Ovary (tissue), 10 donors: ENCODE measurements at places on chromosomes 6 and 20.
A peak's percentile ranks its signal among the peaks of the same experiment; 100 is the strongest.

GRCh38 chr6:14547284-14547998, 429.9 kb downstream of the CD83 start:
- no peak for DNase-seq

GRCh38 chr6:128882560-128882959, 378 bp upstream of the LAMA2 start:
- DNase-seq: peak; percentile 34

- no peak for DNase-seq
Observed at GRCh38 chr6:11065436-11066202, 21.5 kb upstream of the ELOVL2 start.

DNA sequence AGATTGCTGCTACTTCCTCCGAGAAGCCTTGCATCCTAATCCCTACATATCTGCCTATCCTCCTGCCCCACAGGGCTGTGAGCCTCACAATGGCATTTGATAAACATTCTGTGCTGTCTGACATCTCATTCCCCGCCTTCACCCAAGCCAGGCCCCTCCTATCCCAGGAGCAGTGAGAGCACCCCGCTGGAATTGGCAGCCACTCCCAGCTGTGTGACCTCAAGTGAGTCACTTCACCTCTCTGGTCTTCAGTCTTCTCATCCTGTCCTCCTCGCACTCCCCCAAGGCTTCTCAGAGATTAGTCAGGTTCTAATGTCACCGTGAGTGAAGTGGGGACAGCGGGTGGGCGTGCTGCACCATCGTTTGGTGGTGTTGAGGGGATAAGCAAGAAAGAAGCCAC, 81.7 kb downstream of the CDH22 start:
- no peak for DNase-seq

GRCh38 chr20:3461911-3462677, 8.7 kb upstream of the ATRN start:
- no peak for DNase-seq

- DNase-seq: peak; percentile 57
Observed at GRCh38 chr20:3727401-3728021, 5.0 kb upstream of the HSPA12B start.

GRCh38 chr6:111750753-111751673, 122.2 kb downstream of the FYN start:
- no peak for DNase-seq

DNA sequence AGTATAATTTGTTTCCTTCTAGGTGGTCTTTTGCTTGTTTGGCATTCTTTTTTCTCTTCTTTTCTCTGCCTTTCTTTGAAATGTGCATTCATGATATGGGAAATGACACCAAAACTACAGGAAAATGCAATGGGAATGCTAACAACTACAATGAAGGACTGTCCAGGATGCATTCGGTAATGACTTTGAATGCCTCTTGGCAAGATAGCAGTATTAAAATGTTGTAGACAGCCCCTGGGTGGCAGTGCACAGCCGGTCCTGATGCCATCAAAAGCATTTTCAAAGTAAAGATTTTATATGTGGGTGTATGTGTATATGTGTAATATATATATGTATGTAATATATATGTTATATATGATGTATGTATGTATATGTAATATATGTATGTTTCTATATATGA, 218.8 kb upstream of the MMS22L start:
- no peak for DNase-seq

GRCh38 chr20:10763112-10763511, 89.3 kb upstream of the JAG1 start:
- no peak for DNase-seq

GRCh38 chr6:43858161-43859153, 88.4 kb downstream of the VEGFA start:
- no peak for DNase-seq

GRCh38 chr6:27940766-27941165, 16.3 kb upstream of the OR2B6 start:
- DNase-seq: no peak

DNA sequence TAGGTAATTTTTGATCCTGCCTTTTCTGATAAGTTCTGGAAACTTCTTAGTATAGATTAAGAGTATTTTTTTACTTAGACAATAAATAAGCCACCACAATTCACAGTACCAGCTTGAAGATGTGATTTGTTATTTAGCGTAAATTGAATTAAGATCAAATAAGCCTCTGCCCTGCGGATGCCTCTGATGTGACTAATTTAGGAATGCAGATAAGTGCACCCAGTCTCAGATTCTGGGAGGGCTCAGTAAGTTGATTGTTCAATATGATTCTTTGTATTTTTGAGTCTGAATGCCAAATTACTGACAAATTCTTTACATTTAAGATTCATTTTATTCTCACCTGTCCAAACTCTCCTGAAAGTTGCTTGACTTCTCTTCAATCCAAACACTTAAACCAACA, 147.5 kb downstream of the THBS2 start:
- no peak for DNase-seq

DNA sequence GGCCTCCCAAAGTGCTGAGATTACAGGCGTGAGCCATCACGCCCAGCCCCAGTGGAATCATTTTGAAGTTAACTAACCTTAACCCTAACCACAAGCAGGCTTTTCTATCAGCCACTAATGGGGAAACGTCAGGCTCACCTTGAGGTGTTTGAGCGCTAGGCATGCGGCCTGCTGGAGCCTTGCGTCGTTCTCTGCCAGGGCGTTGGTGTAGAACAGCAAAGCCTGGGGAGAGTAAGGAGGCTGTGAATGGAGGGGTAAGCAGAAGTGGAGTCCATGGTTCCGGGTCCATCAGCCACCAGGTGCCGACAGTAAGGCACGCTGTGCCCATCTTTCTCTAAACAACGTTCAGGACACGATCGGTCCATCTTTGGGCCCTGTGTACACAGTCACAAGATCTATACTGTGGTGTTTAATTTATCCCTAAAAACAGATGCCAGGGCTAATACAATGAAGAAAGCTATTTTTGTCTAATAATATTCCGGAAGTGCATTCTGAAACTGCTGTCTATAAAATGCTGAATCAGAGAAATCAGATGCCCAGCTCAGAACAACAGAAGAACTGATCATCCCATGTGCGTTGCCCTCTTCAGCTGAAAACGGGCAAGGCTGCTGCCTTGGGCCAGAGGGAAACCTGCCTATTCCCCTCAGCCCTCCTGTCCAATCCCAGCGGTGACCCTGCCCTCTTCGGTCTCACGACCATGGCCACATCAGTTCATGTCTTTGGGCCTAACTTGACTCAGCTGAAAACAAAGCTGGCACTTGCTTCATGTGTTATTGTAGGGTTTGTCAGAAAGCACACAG, 79.6 kb downstream of the PTPN1 start:
- no peak for DNase-seq

- no peak for DNase-seq
Observed at GRCh38 chr6:55888917-55889316, 13.5 kb upstream of the BMP5 start.

DNA sequence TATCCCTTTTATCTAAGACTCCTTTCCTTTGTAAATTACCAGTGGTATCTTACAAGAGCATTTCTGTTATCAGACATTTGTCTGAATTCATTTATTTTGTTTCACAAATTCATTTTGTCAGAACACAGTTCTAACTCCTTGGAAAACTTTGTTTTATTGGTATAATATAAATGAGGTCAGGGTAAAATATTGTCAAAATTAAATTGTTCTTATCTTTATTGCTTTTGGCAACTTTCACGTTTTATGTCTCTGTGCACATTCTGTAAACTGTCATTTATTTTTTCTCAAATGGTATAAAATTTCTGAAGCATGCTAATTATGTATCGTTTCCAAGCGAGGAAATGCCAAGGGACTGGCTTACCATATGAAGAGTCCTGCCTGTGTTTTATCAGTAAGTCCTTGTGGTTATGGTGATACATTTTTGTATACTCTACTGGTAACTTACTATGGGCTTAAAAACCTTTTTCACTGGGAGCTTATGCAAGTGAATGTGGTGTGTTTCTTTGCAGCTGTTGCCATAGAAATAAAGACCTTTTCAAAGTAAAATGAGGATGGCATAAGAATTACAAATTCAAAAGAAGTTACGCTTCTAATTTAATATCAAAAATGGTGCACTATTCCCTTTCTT, 214.2 kb downstream of the COL19A1 start:
- no peak for DNase-seq

DNA sequence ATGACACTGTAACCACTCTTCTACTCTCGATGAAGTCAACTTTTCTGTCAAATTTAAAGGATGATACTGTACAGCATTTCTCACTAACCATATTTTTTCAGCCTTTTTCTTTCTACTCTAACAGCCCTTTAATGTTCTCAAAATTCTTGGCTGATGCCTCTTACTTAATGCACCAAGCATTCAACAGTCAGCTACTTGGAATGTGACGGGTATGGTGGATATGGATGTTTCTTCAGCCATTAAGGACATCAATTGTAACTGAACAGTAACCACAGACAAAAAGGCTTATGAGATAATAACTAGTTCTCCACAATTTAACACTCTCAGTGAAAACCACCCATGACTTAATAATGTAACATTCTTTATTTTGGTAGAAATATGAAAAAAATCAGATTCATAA, 467.2 kb upstream of the ZNF337 start:
- DNase-seq: no peak

GRCh38 chr6:31889331-31889972, 8.0 kb downstream of the EHMT2 start:
- no peak for DNase-seq

DNA sequence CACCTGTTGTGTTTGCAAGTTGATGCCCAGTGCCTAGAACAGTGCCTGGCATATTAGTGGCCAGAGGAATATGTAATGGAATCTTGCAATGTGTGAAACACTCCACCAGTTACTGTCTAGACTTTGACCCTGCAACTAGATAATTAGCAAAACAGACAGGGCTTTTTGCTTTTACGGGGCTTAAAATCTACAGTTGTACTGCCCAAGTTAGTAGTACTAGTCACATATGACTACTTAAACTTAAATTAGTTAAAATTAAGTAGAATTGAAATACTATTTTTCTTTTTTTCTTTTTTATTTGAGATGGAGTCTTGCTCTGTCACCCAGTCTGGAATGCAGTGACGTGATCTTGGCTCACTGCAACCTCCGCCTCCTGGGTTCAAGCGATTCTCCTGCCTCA, 44.3 kb upstream of the PLCB4 start:
- DNase-seq: no peak

- DNase-seq: no peak
Observed at GRCh38 chr6:151441390-151442166, 10.3 kb downstream of the RMND1 start.

DNA sequence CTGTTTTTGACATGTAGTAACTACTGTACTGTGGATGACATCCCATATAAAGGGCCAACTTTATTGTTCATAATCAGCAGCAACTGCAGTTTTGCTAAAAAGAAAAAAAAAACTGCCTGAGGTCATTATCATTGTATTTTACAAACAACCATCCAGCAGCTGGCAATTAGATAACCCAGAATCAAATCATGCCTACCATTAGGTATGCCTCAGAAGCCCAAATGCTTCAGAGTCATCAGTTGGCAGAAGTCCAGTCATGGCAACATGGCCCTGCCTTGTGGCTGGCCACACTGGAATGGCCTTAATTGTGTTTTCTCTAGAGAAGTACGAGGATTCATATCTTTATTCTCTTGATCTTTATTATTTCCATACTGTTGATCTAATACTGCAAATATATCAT, 462.4 kb upstream of the NRSN1 start:
- DNase-seq: no peak

DNA sequence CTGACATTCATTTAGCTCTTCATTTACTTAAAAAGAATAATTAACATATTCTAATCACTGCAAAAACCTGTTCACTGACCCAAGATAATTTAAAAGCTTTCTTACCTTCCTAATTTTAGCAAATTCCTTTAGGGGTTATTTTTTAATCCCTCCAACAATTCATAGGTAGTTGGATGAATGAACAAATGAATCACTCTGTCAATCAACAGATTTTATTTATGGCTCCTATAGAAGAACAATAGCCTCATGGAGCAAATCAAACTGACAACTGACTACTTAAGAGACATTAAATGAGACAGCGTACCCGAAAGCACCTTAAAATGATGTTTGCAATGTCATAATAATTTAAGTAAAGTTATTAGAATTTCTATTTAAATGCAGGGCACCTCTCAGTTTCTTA, 31.5 kb upstream of the GJA1 start:
- no peak for DNase-seq

DNA sequence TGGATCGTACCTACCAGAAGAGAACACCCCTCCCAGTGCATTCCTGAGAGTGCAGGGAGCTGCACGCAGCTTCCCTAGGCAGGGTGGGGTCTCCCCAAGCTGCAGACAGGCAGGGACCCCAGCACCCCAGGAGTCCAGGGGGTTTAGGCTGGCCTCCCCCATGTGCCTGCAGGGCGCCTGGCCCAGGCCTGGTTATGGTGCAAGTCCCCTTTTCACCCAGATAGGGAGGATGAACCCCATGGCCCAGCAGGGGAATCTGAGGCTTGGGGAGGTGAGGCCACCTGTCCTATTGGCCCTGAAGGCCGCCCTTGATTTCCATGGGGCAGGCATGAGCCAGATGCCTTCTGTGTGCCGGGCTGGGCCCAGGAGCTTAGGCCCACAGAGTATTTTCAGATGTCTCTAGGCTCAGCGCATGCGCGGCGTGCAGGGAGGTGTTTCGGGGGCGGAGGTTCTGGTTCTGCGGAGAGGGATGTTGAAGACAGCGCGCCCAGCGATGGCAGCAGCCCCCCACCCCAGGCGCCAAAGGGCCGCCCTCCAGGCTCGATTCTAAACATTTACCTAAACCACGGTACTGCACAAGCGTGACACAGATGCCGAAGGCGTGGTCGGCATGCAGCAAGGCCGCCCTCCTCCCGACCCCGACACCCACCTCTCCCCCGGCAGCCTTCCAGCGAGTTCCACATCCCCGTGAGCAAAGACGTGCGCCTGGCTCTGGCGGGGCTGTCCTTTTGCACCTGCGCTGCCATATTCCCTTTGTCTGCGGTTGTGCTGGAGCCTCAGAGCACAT, 29.4 kb downstream of the COL20A1 start:
- peak; percentile 45 for DNase-seq

DNA sequence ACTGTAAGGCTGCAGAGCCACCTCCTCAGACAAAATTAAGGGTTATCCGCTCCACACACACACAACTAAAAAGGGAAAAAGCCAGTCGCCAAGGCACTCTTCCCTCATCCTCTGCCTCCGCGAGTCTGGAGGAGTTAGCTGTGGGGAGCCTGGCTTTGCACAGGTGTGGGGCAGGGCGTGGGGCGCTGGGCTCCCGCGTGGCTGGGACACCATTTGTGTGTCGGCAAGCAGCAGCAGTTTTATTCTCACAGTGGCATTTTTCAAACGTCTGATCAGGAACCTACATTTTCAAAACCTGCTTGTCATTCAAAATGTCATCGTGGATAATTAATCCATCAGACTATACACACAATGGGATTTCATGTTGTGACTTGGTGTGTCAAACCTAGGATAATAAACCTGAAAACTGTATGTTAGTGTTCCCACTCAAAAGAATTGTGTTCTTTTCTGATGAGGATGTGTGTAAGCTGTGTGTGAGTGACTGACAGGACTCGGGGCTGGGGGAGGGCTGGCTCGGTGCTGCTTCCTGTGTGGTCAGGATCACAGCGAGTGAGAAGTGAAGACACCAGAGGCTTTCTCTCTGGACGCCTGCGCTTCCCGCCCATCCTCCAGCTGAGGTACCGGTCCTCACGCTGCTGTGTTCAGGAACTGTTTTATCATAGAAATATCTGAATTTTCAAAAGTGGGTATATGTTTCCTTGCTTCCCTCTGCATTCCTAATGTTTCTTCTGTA, 83.1 kb downstream of the IRF4 start:
- no peak for DNase-seq
